Activated T-helper 9 cell treated with anti-CD3 and anti-CD28 coated beads, Interleukin-2, amount 50 U/mL, for 16 hours (primary cell): ENCODE measurements at places on chromosomes 12 and 14.
A peak's percentile ranks its signal among the peaks of the same experiment; 100 is the strongest.

DNA sequence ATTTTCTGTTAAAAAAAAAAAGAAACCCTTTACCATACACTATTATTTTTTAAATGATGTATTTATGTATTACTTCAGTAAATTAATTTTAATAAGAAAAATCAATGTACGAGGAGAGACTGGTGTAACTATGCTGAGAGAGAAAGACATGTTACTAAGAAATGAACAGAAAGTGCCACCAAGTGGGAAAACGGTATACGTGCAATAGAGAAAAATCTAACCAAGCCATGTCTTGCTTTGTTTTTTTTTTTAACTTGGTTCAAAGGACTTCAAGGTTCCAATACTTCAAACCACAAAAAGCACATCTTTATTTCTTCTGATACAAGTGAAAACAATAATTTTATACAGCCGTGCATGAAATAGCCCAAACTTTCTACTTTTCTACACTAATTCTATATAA, 22.9 kb downstream of the NDUFA12 start:
- DNase-seq = no peak

GRCh38 chr12:102316723-102317122, 119.1 kb upstream of the PMCH start:
- no peak for DNase-seq

DNA sequence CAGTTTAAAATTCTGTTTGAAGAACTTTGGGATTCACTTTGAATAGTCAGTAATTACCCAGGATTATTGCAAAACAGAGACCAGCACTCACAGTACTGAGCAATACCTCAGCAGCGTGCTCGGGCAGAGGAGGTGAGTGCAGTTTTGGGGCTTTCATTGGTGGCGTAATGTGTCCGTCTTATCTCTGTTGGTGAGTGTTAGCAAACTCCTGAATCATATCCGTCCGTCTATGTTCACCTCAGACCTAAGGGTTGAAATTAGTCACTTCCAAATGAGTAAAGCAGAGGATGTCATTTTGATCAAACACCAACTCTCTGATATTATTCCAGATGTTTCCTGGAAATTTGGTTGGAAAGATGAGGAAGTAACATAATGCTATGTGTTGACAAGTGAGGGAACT, 82.8 kb downstream of the BORCS5 start:
- peak; percentile 54 for DNase-seq

- DNase-seq = no peak
These were observed 1314.6 kb upstream of the TMEM132C start for GRCh38 chr12:126952096-126953007.

DNA sequence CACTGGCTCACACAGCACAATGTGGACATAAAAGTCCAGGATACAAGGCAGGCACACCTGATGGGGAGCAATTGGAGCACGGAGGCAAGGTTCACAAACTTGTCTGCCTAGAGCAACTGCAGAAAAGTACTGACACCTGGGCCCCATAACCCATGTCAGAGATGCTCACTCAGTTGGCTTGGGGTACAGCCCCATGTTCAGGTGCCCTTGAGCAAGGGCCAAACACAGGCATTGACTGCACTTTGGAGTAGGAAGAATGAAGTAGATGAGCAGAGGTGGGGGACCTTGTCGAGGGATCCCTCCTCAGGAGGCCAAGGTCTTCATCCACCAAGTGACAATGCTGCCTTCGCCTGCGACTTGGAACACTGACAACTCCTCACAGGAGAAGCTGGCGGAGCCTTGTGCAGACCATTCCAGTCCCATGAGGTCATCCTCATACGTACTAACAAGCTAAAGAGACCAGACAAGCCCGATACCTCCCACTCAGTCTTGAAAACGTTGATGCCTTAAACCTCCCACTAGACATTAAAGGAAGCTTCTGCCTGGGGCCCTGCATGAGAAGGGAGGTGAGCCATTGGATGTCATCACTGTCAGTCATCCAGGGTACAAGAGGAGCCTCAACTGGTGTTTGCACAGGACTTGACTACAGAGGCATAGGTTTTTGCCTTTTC, 42.5 kb upstream of the C14orf180 start:
- DNase-seq = no peak

- no peak for DNase-seq
These were observed 23.9 kb downstream of the PHLDA1 start for GRCh38 chr12:76007640-76008039.

DNA sequence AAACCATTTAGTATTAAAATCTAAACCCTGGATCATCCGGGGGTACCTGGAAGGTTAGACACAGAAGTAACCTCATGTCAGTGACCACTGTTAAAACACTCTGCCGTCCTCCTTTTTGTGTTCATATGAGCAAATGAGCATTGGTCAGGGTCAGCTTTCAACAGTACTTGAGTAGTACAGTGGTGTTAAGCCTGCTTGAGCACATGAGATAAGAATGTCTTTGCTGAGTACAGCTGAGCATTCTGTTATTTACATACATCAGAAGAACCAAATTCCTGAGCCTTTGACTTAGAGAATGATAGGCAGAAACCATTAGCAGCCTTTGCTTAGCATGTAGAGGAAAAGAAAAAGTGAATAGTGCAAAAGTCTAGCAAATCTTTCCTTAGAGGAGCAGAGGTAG, 38.6 kb upstream of the LRTM2 start:
- no peak for DNase-seq

GRCh38 chr14:101045511-101045910, 142.0 kb upstream of the RTL1 start:
- DNase-seq = no peak

DNA sequence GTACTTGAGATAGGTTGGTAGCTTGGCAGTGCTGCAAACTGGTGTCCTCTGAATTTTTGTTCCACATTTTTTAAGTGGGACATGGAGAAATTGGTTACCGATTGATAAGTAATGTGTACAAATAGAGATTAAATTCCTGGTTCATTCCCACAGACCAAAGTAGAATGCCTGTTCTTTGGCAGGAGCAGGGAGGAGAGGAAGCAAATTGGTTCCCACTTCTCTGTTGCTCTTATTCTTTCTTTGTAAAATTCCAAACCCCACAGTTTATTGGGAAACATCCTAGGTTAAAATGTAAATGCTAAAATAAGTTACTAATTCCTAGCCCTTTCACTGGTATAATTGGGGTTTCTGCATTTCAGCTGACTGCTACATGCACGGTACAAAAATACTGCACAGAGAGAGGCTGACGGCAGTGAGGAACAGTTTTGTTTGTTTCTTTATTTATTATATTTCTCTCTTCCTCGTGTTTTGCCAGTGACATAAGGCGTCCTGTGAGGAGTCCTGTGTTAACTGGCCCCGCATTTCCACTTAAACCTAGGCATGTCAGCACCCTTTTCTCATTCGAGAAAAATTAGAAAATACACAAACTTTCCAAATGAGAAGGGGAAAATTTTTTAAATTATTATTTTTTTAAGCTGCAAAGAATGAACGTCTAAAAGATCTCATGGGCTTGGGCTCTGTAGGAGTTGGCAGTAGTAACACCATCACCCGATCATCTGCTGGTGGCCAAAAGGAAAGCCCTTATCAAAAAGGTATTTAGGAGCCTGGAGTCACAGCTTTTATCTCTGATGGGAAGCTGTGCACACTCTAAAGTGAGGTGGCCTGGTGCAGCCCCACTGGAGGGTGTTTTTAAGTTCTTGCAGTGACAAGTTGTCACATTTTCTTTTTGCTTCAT, 25.4 kb upstream of the BCL7A start:
- no peak for DNase-seq
